ENCODE measurements at places on chromosomes 4 and X.

DNA sequence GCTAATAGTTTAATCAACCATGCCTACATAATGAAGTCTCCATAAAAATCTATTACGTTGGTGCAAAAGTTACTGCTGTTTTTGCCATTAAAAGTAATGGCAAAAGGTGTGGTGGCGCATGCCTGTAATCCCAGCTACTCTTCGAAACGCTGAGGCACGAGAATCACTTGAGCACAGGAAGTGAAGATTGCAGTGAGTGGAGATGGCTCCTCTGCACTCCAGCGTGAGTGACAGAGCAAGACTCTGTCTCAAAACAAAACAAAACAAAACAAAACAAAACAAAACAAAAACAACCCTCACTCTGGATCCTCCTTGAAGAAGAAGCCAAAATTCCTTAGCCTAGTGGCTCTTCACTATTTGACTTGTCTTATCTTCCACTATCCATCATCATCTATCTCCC lies 78.0 kb downstream of the MSN start:
- DNase-seq = no peak

DNA sequence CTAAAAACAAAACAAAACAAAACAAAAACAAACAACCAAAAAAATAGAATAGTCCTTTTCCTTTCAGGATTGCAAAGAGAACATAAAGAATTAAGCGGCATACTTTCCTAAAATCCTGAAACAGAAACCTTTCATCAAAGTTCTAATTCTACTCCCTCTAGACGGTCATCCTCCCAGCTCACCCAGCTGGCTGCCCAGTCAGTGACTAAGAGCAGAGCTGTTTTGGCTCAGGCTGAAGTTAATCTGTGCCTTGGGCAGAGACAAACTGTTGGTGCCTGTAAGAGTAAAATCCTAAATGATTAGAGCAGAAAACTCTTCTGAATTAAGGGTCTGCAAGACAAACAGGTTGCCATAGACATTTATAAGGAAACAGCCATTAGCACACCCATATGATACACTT lies 17.6 kb upstream of the WAS start:
- DNase-seq = no peak

- DNase-seq = no peak
Observed at GRCh38 chr4:134544303-134544770, 342.7 kb upstream of the PABPC4L start.

GRCh38 chr4:186792728-186793366 lies 69.2 kb upstream of the FAT1 start:
- DNase-seq = no peak

DNA sequence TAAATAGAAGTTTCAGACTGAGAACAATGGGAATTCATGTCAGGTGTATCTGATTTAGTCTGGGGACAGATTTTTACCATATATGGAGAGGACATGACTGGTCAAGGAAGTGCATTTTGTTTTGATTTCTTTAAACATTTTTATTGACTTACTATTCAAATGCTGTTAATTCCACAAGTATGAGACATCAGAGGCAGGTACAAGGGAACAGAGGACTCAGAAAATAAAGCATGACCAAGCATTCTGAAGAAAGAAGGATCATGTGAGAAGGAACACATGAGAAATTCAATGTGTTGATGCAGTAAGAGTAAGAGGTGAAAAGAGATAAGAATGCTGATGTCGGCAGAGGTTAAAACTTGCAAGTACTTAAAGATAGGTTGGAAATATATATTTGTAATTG lies 1452.6 kb downstream of the PCDH7 start:
- no peak for DNase-seq

DNA sequence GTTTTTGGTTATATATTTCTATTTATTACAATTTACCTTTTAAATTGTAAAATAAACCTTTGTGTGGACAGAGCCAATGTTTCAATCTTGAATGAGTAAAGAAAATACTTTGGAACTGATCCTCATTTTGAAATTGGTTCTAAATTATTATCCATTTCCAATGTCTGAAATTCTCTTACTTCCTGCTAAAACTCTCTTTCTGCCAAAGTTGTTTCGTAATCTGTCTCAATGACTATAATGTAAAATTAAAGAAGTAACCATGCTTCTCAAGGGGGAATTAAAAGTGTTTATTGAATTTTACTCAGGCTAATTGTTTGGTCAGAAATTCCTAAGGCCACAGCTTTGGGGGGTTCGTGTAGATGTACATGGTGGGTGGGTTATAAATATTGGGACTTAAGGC lies 34.8 kb downstream of the YIPF6 start:
- DNase-seq = no peak

DNA sequence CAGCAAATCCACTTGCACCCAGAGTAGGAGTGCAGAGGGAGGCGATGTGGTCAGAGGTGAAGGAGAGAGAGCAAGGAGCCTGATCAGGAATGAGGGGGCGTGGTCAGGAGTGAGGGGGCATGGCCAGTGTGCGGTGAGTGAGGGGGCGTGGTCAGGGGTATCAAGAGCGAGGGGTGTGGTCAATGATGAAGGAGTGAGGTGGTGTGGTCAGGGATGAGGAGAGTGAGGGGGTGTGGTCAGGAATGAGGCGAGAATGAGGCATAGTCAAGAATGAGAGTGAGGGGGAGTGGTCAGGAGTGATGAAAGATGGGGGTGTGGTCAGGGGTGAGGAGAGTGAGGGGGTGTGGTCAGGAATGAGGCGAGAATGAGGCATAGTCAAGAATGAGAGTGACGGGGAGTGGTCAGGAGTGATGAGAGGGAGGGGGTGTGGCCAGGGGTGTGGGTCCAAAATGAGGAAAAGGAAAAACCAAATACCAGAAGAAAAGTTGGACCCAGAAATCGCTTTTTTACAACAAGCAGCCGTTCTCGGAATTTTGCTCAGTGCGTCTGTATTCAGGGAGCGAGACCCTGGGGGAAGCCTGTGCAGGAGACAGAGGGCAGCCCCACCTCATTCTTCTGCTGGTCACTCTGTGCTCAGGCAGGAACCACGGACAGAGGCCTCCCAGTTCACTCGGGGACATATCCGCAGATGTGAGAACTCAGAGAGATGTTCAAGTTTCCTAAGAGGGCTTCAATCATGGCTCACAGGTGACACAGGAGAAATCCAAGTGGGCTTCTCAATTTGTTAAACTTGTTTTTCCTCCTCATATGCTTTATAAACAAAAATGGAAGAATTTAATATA lies 47.5 kb downstream of the MAGEA1 start:
- no peak for DNase-seq

- DNase-seq = no peak
Observed at GRCh38 chrX:113962343-113962742, 621.5 kb upstream of the HTR2C start.

GRCh38 chr4:40395166-40395900 lies 60.2 kb downstream of the CHRNA9 start:
- DNase-seq = no peak

GRCh38 chr4:186204103-186204559 lies 12.8 kb downstream of the CYP4V2 start:
- DNase-seq = peak; percentile 64

DNA sequence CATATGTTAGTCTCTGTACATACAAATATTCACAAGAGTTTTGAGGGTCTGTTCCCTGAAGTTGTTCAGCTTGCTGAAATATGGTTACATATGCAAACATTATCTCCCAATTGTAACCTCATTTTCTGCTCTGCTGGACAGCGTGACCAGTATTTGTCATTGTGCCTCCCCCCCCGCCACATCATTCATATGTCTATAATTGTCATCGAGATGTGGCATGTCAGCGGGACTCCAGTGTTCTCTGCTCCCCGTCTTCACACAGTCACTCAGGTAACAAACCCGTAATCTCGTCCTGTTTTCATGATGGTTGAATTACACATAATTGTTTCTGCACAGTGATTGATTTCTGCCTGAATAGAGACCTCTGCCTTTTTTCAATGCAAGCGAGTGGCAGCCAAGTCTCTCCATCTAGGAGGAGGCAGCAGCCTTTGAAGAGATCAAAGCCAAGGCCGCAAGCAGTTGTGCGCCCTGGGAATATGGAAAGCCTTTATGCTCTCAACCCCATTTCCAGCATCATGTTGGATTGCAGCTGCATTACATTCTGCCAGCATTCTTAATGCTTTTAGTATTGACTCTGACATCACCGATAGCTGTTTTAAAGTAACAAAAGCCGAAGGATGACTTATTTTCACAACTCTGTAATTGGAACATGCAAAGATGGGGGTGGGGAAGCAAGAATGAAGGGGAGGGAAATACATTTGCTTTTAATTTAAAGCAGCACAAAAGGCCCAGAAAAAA lies 27.4 kb downstream of the LEF1 start:
- DNase-seq = no peak
